ENCODE measurements at places on chromosomes 2 and 18.
A peak's percentile ranks its signal among the peaks of the same experiment; 100 is the strongest.

GRCh38 chr18:61155586-61155985 lies 177.6 kb upstream of the CDH20 start:
- no peak for DNase-seq

DNA sequence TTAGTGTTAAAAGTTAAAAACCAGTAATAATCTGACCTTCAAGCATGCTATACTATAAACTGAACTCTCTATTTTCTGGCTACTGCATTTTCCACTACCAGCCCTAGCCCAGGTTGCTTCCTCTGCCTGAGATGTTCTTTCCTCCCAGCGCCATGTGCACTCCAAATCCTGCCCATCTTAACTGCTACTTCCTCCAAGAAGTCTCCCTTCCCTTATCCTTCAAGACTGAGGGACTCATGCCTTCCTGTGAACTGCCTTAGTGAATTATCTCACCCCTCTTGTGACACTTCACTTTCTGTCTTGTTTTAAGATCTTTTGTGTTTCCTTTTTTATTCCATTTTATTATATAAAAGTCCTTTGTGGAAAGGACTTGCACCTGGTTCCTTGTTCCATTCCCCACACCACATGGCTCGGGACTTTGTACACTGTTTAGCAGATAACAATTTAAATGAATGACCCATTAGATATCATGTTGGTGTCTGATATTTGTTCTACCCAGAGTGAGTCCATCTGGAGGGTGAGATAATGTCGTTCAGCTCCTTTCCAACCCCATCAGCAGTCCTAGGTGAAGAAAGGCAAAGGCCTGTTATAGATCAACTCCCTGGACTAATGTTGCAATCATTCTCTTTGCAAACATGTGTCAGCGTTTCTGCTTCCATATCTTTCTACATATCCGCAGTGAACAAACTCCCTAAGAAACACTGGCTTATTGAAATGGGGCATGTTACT lies 20.9 kb upstream of the AGFG1 start:
- no peak for DNase-seq

- no peak for DNase-seq
Observed at GRCh38 chr2:236130349-236130998, 37.7 kb downstream of the GBX2 start.

DNA sequence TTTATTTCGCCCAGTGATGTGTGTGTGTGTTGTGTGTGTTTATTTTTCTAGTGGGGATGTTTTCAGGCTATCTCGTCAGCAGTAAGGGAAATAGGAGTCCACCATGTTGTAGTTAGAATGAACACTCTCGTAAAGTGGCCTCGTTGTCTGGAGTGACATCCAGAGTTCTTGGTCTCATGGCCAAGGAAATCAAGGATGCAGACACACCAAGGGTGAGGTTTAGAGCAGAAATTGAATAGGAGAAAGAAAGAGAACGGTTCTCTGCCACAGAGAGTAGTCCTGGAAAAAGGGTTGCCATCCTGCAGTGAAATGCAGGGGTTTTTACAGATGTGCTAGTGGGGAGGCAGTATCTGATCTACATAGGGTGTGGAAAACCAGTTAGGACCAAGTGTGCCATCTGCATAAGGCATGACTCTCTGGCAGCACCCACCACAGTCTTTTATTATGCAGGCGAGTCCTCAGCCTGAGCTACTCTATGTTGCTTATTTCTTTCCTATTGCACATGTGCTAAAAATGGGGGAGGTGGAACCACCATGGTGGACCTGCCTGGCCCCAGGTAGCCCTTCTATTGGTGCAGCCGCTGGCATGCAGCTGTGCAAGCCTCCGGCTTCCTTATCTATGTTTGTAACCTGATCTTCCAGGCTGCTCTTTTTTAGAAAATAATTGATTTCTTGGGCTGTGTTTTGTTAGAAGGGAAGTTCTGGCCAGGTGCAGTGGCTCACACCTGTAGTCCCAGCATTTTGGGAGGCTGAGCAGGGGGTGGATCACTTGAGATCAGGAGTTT lies 23.2 kb downstream of the RALB start:
- no peak for DNase-seq

DNA sequence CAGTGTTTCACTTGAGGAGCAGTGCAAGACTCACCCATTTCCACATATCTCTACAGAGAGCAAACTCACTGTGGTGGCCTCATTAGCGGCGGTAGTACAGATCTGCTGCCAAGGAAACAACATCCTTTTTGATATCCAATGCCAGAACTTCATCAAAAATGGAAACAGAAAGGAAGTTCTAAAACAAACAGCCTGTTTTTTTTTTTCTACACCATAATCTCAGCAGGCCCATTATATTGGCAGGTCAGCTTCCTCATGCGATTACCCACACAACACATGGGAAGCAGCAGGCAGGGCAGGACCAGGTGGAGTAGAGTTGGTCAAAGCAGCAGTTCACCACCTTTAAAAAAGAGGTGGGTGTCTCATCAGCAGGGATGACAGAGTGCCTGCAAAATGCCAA lies 678.9 kb upstream of the CELF4 start:
- no peak for DNase-seq

DNA sequence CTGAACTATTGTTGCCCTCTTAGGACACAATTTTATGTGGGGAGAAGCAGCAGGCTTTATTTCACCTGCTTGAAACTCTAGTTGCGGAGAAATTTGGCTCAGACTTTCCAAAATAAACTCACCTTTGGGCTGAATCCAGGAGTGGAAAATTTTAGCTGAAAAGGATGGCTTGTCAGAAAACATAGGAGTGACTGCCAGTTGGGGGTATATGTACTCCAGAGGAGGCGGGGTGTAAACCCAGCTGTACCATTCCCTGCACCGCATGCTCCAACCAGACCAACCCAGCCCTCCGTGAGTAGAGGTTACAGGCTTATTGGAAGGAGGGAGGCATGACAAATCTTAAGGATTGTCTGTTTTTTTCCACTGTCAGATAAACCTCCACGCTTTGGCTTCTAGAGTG lies 53.8 kb downstream of the PRKCE start:
- no peak for DNase-seq

DNA sequence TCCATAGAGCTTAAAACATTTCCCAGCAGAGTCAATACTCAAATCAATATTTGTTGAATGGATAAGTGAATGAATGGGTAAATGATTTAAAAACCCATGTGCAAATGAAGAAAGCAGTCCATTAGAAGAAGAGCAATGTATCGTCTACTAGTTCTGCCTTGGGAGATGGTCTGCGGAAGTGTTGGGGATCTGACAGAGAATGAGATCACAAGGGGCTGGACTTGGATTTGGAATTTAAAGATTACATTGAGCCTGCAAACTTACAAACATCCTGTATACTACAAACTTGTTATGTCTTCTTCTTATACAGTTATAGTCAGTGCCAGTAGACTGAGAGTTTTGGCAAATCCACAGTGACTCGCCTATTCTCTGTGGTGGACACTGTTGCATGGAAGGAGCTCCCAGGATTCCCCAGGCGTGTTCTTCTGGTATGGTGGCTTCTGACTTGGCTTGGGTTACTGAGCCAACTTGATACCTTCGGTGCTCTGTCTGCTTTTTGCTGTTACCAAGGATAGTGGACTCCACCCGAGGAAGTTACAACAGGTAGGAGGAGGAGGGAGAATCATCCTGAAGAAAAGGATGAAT lies 163.3 kb upstream of the SERPINE2 start:
- DNase-seq: no peak

- DNase-seq: no peak
Observed at GRCh38 chr2:187264612-187265011, 183.4 kb downstream of the CALCRL start.

DNA sequence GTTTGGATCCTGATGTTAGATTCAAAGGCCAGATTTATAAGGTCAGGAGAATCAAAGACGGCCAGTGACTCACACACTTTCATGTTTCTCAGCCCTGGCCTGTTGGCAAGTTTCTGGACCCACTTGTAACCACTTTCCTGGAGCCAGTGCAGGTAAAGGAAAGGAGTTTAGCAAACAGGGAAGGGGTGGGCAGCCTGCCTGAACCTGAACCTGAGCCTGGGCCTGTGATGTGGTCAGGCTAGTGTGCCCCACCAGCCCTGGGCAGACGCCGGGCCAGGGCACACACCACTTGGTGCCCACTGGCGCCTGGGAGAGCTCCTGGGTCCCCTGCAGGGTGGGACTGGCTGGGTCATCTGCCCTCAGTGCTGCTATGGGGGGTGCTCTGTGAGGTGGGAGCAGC lies 100.5 kb upstream of the SPRED2 start:
- no peak for DNase-seq

- peak; percentile 27 for DNase-seq
Observed at GRCh38 chr2:6554466-6554865, 311.2 kb downstream of the CMPK2 start.

All from NCI-H510A (cell line).